ENCODE measurements at places on chromosomes 6 and 20. TPM values are rescaled to one million over a fixed set of nuclear protein-coding genes. Genes with fewer than 3 reads are reported as not detected.

The EPHA7 gene
- 8.8 TPM for total RNA-seq

The BACH2 gene
- 2.2 TPM for total RNA-seq

GRCh38 chr6:161951126-161951525, 677.3 kb upstream of the AGPAT4 start:
- DNase-seq, result no peak

DNA sequence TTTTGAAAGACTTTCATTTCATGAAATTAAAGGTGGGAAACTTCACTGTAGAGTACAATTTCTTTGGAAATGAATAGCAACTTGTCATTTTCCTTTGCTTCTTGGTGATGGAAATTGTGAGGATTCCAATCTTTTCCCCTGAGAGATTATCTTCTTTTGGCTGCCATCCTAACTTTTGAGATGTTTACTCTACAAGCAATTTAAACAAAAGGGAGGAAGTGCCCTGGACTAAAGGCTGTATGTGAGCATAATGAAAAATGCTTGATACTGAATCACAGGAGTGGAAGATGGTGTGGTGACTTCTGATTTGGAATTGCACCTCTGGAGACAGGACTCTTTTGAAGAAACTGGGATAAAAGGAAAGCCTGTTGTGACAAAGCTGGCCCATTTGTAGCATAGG, 43.1 kb upstream of the JAG1 start:
- DNase-seq, result no peak

DNA sequence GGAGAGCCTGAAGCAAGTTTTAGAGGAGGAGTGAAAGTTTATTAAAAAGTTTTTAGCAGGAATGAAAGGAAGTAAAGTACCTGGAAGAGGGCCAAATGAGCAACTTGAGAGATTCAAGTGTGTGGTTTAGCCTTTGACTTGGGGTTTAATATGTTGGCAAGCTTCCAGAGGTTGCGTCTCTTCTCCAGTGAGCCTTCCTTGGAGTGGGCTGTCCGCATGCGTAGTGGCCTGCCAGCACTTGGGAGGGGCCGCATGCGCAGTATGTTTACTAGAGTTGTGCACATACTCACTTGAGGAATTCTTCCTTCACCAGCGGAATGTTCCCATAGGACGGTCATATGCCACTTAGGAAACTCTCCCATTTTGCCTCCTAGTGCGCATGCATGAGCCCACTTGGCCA, 235.2 kb downstream of the ALDH8A1 start:
- DNase-seq, result no peak

DNA sequence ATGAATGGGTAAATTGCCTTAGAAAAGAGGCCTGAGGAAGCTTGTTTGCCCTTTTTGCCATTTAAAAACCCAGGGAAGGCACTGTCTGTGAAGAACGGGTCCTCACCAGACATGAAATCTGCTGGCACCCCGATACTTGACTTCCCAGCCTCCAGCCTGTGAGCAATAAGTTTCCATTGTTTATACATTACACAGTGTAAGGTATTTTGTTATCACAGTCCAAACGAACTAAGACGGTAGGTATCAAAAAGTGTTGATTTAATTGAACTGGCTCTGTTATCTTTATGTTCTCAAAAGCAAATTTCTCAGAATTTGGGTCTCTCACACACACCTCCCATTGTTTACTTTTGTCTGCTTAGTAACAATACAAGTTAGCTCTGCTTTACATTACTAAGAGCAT, 181.1 kb upstream of the MARCKS start:
- no peak for DNase-seq

GRCh38 chr6:104642871-104643270, 216.8 kb downstream of the HACE1 start:
- no peak for DNase-seq

All from right atrium auricular region (tissue), 2 donors.